ENCODE measurements at places on chromosomes 3 and 15. TPM values are rescaled to one million over a fixed set of nuclear protein-coding genes. Genes with fewer than 3 reads are reported as not detected.

Gene AMIGO3
- total RNA-seq, result 0.28 TPM

DNA sequence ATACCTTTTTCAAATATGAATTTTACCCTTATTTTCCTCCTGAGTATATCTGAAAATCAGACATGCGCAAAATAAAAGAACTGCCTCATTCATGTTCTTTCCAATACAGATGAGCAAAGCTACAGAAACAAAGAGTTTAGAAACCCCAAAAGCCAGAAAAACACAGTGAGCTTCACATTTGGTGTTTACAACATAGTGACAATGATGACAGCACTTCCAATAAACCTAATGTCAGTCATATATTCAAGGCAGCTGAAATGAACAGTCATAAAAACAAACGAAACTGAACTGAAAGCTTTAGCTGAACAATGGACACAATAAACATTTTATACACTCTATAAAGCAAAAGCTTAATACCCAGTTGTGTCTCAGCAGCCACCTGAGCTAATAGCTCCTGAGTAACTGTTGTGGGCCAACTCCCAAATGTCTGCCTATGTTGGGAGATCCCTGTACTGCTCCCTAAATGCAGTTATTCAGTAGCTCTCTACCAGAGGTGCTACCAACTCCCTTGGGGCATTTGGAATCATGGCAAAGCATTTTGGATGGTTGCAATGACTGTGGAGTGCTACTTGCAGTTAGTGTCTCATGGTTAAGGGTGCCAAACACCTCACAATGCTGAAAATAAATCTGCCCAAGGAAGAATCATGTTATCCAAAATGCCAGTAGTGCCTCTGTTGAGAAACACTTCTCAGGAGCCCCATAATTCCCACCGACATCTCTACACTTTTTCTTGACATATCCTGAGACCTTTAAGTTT is 131.5 kb downstream of the TGFBR2 start:
- DNase-seq, result no peak

GRCh38 chr3:44554626-44555592 is at the start of gene ZKSCAN7:
TSS of gene ZKSCAN7 (plus strand) at chr3:44555193. CDS start at chr3:44557048, 1,855 bp downstream.
- peak; percentile 45 for DNase-seq

GRCh38 chr3:22634433-22634832 is 568.7 kb upstream of the UBE2E2 start:
- no peak for DNase-seq

Gene TUSC7
- not detected for total RNA-seq

- DNase-seq, result no peak
Observed at GRCh38 chr15:58064082-58064979, 1.2 kb downstream of the ALDH1A2 start.

- DNase-seq, result no peak
Observed at GRCh38 chr3:125061170-125061569, 5.4 kb upstream of the HEG1 start.

- no peak for DNase-seq
Observed at GRCh38 chr3:192726385-192726784, 956 bp downstream of the FGF12 start.

DNA sequence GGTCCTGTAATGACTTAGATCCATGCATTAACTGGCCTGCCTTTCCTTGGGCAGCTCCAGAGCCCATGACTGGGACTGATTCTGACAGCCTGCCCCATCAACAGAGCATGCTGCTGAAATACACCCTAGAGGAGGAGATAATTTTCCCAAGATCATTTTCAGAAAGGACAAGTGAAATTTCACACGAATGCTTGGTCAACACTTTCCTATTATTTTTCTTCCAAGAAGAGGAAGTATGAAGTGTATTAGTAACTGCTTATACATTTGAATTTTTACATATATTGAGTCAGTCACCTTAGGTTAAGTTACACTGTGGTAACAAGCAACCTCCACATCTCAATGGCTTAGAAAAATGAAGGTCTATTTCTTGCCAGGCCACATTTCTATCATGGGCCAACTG is 9.7 kb upstream of the NMNAT3 start:
- no peak for DNase-seq

DNA sequence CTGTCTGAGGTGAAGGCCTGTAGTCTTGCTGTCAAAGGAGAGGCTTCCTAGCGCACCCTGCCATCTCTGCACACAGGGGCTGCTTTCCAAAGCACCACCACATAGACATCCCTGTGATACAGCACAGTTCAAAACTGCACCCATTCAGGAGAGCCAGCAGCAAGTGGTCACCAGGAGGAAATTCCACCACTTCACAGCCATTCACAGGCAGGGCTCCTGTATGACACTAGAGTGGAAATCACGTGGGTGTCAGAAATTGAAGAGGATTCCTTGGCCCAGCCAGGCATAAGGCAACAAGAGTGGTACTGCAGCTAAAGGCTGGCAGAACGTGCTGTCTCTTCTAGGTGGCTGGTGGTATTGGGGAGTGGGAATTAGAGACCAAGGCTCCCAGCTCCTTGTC is 102.8 kb downstream of the RFTN1 start:
- no peak for DNase-seq

- no peak for DNase-seq
Observed at GRCh38 chr3:72490688-72491435, 357.4 kb downstream of the SHQ1 start.

DNA sequence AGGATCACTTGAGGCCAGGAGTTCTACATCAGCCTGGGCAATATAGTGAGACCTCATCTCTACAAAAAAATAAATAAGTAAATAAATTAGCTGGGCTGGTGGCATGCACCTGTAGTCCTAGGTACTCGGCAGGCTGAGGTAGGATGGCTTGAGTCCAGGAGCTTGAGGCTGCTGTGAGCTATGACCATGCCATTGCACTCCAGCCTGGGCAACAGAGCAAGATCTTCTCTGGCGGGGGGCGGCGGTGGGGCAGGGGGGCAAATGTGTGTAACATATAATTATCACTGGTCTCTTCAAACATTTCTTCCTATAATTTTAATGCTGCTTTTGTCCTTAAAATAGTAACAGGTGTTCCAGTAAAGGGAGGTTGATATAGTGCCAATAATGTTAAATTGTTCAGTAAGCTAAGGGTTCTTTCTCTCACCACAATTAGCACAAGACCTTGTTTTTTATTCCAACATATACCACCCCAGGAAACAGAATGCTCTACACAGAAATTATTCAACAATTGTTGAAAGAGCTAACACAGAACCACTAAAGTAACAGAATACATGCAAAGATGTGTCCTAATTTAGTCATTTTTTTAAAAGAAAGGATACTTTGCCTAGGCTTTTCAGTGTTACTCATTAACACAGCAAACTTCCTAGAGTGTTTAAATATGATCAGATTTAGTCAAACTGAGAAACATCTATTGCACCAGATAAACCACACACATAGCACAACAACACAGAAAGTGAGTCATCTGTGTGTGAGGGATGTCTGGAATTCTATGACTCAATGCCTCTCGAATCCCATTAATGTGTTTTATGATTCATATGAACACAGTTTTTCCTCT is 29.1 kb downstream of the ANKRD28 start:
- no peak for DNase-seq

- no peak for DNase-seq
Observed at GRCh38 chr3:118348169-118348557, 686.5 kb downstream of the IGSF11 start.

DNA sequence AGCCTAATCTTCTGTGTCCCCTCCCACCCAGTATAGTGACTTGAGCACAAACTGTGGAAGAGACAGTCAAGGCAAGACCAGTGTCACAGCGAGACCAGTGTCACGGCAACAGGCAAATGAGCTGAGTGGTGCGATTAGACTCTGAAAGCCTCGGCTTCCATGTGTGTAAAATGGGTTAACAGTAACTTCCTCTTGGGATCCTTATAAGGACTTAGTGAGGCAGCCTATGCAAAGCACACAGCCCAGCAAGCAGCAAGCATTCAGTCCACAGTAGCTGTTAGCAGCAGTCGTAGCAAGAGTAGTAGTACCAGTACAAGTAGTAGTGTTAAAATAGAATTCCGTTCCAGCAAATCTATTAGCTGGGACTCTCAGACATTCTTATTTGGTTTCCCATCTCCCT is 334.1 kb downstream of the GABRB3 start:
- DNase-seq, result no peak

DNA sequence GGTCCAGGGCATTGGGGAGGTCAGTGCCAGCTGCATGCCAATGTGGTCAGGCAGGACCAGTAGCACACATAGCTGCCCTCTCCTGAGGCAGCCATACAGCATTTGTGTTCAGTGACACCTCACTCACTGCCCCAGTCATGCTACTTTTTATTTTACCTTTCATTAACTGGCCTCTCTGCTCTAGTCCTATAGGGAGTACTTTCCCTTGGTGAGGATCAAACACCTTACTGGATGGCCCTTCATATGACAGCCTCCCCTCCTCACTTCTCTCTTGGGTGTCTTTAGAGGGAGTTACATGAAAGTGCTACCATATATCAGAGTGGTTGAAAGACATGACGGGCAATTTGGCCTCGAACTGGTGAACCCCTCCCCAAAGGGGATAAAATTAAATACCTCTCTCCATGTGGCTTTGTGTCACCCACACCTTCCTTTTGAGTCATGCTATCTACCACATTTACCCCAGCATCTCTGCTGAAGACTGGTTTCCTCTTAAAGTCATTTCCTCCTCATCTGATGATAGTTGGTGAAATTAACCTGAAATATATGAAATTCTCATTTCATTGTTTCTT is 17.6 kb downstream of the RLBP1 start:
- DNase-seq, result peak; percentile 66

Measured in activated CD4-positive, alpha-beta memory T cell treated with anti-CD3 and anti-CD28 coated beads, Interleukin-2, amount 10 ng/mL, durations not matched to agents 7 days and 5 days (primary cell).